ENCODE measurements at places on chromosomes 6 and 20. TPM values are rescaled to one million over a fixed set of nuclear protein-coding genes. Genes with fewer than 3 reads are reported as not detected.

DNA sequence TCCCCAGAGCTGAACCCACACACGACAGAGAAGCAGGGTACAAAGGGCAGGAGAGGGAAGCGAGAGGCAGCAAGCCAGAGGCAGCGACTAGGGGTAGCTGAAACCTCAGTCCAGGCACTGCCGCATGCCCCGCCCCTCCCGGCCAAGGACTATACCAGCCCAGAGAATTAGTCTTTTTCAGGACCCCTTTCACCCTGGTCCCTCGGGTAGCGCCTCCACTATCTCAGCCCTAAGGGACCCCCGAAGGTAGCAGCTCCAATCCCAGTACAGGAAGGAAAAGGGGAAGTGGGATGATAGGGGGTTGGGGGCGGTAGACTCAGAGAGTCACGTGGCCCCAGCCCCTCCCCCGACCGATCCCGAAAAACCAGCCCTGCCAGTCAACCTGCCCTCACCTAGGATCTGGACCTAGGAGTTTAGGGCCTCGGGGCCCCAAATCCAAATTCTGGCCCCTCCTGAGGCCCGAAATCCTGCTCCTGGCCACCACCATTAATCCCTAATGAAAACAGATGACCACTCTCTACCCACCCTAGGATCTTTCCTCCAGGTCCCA lies 1.3 kb downstream of the RGL2 start:
- DNase-seq, result no peak

DNA sequence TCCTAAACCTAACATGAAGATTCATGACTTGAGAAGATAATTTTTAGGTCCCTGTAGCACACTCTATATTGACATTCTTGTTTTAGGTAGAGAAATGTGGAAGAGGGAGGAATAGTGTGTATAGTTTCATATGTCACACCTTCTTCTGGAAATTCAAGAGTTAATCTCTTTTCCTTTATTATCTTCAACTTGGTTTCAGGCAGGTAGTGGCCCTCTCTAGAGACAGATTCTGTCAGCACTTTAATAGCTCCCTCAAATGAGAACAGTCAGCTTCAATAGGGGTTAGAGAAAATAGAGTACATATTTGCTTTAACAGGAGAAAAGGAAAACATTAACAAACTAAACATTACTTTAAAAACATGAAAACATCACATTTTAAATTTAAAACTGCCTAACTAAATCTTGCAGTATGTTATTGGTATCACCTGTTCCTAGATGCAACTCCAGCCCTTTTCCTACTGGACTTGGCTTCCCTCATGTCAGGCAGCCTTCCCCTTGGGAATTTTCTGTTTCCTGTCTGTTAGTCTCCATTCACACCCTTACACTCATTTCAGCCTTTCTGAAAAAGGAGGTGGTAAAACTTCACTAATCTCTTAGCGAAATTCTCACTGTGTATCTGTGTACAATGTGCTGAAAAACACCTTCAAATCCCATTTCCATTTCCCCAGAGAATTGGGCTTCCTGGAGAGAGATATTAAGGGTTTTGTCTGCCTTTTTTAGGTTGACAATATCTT lies 192.3 kb upstream of the RNF217 start:
- DNase-seq, result no peak

SH3BGRL2 gene
- polyA plus RNA-seq, result 6.4 TPM

DNA sequence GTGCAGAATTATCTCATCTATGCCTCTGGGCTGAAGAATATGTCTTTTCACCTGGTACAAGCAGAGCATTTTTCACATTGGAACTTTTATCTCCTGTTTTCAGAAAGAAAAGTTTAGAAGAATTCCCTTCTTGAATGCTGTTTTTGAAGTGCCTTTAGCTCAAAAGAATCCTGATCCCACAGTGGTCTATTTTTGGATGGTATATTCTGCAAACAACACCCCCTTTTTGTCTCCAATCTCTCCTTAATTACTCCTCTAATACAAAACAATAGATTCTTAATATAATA lies 57.7 kb upstream of the HFE start:
- DNase-seq, result no peak

DNA sequence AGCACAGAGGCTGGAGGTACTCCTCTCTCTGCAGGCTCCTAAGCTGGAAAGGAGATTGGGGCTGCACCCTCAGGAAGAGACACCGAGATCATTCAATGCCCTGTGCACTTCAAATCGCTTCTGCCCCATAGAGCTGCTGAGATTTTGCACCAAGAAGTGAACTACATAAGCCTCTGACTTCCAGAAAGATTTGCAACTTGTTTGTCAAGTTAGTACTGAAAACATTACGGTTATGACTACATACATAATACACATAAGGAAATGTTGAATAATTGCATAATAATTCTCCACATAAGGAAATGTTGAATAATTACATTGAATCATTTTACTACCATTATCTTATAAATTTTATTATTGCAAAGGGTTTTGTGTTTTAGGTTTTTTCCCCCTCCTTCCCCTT lies 120.3 kb upstream of the SASH1 start:
- no peak for DNase-seq

DNA sequence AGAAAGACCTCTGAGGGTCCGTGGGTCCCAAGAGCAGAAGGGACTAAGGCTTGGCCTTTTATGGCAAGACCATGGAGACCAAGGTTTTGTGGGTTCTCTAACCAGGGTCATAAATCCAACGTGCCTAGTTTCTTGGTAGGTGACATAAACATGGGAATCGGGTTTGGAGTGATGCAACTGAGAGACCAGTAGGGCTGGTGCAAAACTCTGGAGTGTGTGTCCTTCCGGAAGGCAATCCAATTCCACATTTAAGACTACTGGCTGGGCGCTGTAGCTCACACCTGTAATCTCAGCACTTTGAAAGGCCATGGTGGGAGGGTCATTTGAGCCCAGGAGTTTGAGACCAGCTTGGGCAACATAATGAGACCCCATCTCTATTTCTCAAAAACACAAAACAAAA lies 116.5 kb upstream of the ARG1 start:
- DNase-seq, result no peak

DNA sequence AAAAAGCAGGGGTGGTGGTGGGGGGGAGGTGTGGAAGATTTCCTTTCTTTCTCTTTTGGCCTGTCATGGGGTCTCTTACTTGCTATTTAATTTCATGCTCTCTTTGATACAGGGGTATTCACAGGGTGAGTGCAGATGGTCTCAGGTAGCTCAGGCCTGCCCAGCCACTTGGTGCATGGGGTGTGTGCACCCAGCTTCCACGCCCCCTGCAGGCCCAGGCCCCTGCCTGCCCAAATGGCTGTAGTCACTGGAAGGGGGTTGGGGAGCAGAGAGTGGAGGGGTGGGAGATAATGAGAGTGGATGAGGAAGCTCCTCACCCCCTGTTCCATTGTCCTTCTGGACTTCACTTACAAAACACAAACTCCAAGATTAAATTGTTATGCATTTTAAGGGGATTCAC lies 133.6 kb upstream of the SGK1 start:
- DNase-seq, result no peak

EFCAB8 gene
- 0.15 TPM for polyA plus RNA-seq

DNA sequence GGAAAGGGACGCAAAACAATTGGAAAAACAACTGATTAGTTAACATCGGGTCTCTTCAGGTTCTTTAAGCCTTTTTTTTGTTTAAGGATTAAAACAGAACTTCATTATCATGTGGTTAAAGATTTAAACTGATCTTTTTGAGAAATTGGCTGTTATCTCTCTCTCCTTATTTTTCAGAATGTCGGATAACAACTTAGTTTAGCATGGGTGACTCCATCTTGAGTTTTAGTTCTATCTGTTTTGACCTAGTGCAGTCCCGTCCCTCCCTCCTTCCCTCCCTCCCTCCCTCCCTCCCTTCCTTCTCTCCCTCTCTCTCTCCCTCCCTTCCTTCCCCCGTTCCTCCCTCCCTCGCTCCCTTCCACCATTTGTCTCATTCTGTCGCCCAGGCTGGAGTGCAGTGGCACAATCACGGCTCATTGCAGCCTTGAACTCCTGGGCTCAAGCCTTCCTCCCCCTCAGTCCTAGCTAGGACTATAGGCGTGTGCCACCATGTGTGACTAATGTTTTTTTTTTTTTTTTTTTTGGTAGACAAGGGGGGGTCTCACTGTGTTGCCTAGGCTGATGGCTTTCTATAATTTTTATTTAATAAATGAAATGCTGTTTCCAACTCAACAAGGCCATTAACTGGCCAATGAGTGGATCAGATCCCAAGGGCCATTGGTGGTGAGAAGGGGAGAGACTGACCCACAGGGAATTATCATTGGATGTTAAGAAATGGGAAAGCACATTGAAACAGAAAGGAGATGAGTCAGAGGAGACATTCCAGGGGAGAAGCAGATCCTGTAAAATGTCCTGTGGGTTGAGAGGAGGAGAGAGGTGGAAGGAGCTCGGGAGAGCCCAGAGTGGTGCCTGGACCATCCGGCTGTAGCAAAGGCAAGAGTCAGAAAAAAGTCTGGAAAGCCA lies 13.6 kb downstream of the BAK1 start:
- no peak for DNase-seq

DNA sequence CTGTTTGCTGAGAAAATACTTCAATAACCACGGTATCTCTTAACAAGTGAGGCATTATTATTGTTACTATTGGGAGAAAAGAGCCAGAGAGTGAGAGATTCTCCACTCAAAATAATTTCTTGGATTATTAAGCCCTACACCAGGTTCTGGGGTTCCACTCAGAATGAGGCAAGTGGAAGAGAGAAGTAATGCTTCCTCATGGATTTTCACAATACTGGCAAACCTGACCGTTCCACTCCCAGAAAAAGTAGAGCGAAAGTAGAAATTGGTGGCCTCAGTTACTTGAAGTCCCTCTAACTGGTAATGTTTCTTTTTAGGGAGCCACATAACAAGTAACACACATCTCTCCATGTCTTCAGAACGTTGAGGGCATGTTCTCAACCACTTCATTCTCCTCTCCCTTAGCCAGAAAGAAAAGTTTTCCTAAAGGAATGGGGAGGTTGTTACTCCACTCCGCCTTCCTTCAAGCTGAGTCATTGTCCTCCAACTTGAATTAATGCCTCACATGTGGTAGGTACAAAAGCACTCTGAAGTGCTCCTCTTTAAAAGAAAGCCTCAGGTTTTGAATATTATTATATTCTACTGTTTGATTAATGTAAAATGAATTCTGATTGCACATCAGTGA lies 1.9 kb downstream of the BAG2 start:
- peak; percentile 26 for DNase-seq

- no peak for DNase-seq
These were observed 61.7 kb downstream of the UTRN start for GRCh38 chr6:144346719-144347447.

DNA sequence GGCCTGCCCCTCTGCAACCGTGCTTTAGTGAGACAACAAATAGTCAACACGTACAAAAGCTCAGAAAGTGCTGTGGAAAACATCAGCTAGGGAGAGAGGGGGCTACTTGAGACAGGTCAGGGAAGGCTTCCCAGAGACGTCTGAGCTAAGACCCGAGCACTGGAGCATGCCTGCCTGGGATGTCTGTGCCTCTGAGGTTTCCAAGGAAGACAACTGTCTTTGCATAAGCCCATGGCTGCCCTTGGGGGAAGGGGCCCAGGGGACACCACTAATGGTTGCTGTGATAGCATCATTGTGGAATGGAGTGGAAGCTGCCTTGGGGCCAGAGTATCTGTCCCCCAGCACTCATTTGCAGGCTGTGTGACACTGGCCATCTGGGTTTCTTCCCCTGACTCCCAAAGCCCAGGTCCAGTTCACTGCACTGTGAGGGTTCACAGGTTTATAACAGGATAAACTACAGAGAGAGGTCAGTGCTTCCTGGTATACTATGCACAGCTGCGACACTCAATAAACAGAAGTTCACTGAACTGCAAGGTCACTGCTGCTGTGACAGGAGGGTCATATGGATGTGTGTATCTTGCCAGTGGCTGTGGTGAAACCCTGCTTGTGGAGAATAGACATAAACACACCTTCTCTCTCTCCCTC lies 1.5 kb upstream of the ARFGEF2 start:
- no peak for DNase-seq

ANKRD66 gene
- 0.61 TPM for polyA plus RNA-seq

HLA-F gene
- 10.0 TPM for polyA plus RNA-seq

GRCh38 chr20:7426890-7427496 lies 513.3 kb downstream of the HAO1 start:
- no peak for DNase-seq

BHLHE23 gene
- polyA plus RNA-seq, result not detected

LTB gene
- 1.5 TPM for polyA plus RNA-seq

DNA sequence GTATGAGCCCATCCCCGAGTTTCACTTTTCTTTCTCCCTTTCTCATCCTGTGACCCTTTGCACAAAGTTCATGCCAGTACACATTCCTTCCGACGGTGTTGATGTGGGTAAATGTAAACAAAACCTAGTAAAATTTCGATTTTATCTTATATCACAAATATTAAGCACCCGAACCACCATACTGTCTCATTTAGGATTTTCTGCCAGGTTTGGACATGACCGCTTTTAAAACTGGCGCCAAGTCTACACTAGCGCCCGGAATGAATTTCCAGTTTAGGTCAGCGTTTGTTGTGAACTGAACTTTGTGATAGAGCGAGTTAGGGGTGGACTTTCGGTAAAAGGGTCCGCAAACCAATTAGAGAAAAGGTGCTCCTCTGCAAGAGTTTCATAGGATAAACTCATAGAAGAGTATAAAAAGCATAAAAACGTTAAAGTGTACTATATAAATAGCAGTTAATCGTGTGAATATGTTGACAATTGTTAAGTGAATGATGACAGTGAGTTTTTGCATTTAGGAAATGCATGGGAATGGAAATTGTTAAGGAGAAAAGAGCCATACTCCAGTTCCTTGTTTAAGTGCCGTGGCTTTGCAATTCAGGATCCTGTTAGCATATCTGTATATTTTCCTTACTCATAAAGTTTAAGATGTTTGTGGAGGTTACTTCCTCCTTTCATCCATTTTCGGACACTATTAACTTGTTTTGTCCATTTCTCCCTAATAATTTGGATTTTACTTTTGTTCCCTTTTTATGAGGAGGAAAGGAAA lies 937 bp downstream of the AKAP7 start:
- DNase-seq, result peak; percentile 69

GRCh38 chr20:10332656-10333415 lies 101.2 kb downstream of the MKKS start:
- DNase-seq, result peak; percentile 38

GRCh38 chr6:155174576-155175211 lies 89.1 kb upstream of the CLDN20 start:
- DNase-seq, result peak; percentile 71

DNA sequence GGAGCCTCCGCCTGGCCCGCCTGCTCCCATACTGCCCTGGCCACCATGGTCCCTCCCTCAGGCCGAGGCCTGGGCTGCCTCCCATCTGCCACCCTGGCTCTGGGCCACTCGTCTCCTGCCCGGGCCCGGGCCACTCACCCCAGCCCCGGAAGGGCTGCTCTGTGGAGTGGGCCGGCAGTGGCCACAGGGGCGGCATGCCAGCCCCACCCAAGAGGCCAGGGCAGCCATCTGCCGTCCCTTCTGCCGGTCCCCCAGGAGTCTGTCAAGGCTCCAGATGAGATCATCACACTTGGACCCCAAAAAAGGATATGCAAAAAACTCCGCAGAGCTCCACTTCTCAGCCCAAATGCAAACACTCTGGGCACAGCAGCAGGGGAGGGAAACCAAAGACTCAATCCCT lies 23.8 kb upstream of the TLDC2 start:
- DNase-seq, result no peak

- DNase-seq, result no peak
These were observed 47.9 kb downstream of the COL11A2 start for GRCh38 chr6:33144373-33144772.

GRCh38 chr6:133288662-133289061 lies 47.5 kb downstream of the EYA4 start:
- DNase-seq, result no peak

- no peak for DNase-seq
These were observed 522.0 kb upstream of the GJE1 start for GRCh38 chr6:141610741-141611140.

GRCh38 chr20:50460608-50461267 lies 49.4 kb upstream of the PTPN1 start:
- DNase-seq, result peak; percentile 78

All from hindlimb muscle (tissue), 1 donor.